ENCODE measurements at places on chromosomes 6 and 20.

DNA sequence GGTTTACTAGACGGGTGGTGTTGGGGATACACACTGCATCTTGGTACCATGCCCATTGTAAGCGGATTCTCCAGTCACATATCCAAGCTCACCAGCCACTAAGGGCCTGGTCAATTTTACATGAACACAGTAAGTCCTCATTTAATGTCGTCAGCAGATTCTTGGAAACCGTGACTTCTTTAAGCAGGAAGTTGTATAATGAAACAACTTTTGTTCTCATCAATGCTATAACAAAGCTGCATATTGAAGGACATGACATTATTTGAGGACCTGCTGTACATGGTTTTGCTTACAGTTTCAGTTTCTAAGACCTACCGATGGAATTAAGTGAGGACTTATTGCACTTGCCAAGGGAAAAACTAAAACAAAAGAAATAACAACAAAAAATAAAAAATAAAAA lies 295.6 kb downstream of the SYNE1 start:
- no peak for DNase-seq

- DNase-seq = peak; percentile 93
Observed at GRCh38 chr6:27126815-27127537, 120.5 kb upstream of the PRSS16 start.

GRCh38 chr6:168864541-168865460 lies 388.8 kb downstream of the THBS2 start:
- no peak for DNase-seq

GRCh38 chr20:36336954-36337704 lies 31.0 kb downstream of the DLGAP4 start:
- no peak for DNase-seq

DNA sequence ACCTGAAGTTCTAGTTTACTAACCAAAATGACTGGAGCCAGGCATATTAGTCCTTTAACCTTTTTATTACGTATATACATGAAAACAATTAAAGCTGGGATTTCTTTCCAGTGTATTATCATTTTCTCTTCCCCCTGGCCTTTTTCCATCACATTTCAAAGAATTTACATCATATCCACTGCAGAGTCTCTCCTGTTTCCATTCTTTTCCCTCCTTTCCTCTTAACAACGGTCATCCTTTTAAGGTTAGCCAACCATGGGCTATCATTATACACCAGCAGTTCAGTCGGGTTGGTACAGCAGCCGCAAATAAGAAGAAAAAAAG lies 104.6 kb downstream of the TFAP2A start:
- DNase-seq = no peak

GRCh38 chr6:53320964-53321363 lies 27.8 kb downstream of the ELOVL5 start:
- no peak for DNase-seq

- no peak for DNase-seq
Observed at GRCh38 chr6:15880262-15880973, 217.6 kb upstream of the DTNBP1 start.

- no peak for DNase-seq
Observed at GRCh38 chr6:150492941-150493340, 106.7 kb upstream of the PLEKHG1 start.

DNA sequence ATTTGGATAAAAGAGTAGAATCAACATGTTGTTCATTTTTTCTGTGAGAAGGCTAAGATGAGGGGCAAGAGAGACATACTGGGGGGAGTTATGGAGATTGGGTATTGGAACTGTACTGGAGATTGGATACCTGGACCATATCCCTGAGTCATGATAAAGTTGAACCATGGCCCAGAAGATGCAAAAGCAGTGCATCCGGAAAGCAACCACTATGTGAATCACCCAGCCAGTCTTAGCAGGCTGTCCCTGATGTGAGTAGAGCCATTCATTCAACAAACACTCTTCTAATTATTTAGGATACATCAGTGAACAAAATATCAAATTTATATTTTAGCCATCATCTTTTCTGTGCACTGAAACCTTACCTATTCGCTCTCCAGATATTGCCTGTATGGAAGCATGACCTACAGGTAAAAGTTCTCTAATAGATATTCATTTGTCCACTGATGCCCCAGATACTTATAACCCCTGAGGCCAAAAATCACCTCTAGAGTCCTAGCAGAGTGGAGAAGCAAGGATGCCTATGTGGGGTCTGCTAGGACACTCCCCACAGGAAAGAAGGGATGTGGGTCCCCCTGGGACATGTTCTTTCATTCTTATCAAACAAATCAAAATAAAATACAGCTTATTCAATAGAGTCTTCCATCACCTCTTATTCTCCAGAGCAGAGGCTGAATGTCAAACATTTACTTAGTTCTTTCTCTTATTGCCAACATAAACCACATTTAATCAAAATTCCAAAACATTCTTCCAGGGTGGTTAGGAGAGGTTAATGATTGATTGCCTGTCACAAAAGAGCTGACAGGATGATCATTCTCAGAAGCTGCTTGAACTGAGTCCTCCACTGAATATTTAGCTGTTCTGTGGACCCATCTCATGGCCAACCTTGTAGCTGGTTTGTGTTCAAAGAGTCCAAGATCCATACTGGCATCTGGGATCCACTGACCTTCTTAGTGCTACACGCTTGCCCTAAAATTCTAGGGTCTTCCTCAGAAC lies 37.0 kb upstream of the PKHD1 start:
- no peak for DNase-seq

DNA sequence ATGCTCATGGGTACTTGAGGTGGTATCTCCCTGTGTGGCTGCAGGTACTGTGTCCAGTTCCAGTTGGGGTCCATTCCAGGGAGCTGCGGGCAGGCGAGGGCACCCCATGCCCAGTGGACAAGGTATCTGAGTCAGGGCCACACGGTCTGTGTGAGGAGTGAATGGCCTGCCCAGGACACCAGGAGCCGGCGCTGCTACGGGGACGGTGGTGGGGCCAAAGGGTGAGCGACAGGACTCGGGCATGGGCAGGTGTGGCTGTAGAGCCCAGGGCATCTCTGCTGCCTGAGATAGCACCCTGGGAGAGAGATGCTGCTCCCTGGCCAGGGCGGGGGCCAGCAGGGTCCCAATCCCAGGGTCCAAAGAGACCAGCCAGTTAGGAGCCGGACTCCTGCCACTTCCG lies 57.6 kb upstream of the ZNFX1 start:
- DNase-seq = no peak

DNA sequence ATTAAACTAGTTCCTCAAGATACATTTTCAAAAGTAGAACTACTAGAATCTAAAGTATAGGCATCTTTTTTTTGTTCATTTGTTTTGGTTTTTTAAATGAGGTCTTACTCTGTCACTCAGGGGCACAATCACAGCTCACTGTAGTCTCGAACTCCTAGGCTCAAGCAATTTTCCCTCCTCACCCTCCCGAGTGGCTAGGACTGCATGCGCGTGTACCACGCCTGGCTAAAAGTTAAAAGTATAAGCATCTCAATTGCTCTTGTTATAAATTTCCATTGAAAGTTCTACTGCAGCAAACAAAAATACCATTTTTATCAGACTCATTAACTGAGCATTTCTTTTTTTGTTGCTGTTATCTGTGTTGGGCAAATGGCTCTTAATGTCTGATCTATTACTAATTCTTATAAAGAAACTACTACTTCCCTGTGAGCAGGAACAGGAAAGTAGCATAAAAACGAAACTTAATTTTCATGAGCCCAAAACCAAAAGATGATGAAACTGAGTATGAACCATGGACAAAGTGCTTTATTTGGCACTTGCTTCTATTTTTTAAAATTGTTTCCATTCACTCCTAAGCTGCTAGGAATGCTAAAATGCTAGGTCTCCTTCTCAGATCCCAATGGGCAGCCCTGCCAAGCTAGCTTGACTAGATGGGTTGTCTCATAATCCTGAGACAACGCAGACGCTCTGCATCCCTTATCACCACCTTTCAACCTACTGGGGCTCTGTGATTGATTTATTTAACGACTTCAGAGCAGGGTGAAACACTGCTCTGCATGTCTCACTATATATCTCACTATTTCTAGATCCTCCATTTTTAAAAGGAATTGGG lies 36.9 kb downstream of the TRPC4AP start:
- DNase-seq = no peak

- no peak for DNase-seq
Observed at GRCh38 chr6:82988930-82989351, 76.7 kb downstream of the UBE3D start.

DNA sequence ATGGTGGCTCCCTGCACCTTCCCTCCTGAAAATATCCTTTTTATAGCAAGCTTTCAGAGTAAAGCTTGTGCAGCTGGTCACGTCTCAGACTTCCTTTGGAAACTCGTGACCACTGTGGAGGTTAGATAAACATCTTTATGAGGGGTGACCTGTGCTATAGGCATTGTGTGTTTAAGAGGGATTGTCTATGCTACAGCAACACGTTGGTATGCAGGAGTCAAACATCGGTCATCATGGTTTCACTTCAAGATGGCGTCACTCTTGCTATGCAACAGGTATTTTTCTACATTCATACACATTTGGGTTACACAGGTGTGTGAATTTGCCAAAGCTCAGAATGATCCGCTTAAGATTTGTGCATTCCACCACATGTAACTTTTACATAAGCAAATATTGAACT lies 14.6 kb upstream of the BLCAP start:
- DNase-seq = no peak

- DNase-seq = no peak
Observed at GRCh38 chr6:110185879-110186278, 5.7 kb downstream of the CDC40 start.

- DNase-seq = peak; percentile 28
Observed at GRCh38 chr6:24547243-24547642, 52.5 kb downstream of the ALDH5A1 start.

DNA sequence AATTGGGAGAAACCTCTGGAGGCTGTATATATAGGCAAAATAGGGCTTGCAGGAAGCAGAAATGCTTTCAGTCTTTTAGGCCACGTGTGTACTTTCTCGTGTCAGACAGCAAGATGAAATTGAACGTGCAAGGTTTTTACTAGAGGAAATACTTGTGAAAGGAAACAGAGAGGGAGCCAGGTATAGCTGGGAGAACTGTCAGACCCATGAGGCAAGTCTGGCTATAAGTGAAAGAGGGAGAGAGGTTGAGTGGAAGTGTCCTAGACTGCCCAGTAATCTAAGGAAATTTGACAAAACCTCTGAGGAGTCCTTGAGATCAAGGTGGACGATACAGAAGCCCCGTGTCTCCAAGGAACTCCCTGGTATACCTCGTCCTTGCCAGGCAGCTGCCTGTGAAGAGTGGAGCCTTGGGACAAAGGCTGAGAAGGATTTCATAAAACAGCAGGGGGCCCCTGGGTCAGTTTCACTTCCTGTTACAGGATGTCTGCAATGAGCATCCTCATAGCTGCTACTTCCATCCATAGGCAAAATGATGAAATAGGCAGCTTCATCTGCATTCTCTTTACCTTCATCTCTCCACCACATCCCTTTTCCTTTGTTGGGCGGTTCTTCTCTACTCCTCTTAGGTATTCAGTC lies 114.4 kb upstream of the MAP3K7 start:
- no peak for DNase-seq

- peak; percentile 38 for DNase-seq
Observed at GRCh38 chr6:82612475-82613039, 248.9 kb downstream of the TPBG start.

- DNase-seq = peak; percentile 81
Observed at GRCh38 chr20:58852543-58853271, at the start of gene GNAS. Gene GNAS, plus strand, starts transcription at chr20:58852716.

DNA sequence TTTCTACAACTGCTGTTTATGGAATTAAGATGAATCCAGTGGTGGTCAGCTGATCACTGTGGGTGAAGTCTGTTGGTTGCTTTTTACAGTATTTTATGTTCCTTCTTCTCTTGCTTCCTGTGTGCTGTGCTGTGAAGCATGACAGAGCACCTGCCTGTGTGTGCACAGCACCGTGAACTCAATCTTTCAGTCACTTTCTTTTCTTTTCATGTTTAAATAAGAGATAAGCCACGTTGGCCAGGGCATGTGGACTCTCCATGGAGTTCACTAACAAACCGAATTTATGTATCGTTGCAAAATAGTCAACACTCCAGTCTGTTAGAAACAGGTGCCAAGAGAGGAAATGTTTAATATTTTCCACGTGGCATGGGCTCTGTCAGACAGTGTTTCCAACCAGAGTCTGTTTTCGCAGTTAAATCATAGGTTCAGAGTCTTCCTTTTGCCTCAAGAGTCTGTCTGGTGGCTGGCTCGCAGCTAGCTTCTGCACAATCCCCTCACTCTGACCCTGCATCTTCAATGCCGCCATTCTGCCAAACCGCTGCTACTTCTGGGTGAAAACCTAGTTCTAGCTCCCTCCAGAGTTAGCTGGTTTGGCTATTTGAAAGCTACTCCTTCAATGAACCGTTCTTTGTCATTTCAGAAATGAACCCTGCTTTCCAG lies 73.2 kb downstream of the QRSL1 start:
- DNase-seq = no peak

DNA sequence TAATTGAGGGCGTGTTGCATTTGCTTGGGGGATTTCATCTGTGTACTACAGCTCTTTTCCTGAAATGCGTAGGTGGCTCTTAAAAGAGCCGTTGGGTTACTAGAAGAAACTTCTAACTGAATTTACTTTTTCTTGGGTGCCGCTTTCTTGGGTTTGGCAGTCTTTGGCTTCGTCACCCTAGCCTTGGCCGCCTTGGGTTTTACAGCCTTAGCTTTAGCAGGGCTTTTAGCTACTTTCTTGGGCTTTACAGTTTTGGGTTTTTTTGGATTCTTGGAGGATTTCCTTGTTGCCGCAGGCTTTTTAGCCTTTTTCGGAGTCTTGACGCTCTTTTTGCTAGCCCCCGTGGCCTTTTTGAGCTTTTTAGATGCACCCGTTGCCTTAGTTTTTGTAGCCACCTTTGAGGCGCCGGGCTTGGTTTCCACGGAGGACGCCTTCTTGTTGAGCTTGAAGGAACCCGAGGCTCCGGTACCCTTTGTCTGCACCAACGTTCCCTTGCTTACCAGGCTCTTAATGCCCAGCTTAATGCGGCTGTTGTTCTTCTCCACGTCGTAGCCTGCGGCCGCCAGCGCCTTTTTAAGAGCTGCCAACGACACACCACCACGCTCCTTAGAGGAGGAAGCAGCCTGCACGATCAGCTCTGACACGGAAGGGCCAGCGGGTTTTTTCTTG lies 54.5 kb downstream of the TRIM38 start:
- no peak for DNase-seq

DNA sequence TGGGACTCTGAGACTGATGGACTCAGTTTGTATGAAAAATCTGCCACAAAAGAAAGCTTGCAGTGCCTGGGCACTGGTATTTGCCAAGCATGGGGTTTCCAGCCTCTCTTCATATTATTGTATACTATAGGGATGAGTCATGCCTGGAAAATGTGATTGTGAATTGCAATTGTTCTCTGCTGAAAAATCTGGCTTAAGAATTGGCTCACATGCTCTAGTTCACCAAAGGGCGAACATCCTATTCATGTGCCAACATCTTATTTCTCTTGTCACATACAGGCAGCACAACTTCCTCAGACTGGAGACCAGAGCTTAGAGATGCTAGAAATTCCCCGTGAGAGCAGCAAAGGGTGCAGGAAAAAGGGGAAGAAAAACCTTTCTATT lies 103.6 kb upstream of the KCNK16 start:
- DNase-seq = no peak

DNA sequence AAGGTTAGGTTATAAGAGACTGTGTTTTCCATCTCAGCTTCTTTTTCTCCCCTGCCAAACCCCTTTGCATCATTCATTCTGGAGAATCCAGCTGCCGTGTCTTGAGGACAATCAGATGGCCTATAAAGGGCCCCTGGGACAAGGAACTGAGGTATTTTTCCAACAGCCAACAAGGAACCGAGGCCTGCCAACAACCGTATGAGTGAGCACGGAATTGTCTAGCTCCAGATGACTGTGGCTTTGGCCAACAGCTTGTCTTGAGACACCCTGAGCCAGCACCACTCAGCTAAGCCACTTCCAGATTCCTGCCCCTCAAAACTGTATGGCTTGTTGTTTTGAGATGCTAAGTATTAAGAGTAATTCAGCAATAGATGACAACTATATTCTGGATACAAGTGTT lies 433.7 kb upstream of the HSF2 start:
- no peak for DNase-seq
